ENCODE measurements at places on chromosomes 1 and 21. TPM values are rescaled to one million over a fixed set of nuclear protein-coding genes. Genes with fewer than 3 reads are reported as not detected.

- H3K27ac ChIP-seq, result no peak overlapping the region
- no peaks in the 10 kb centered on the region for H3K36me3 ChIP-seq
- H3K27me3 ChIP-seq, result peaks cover 24% of the 10 kb centered on the region
- H3K4me1 ChIP-seq, result peaks cover 7% of the 10 kb centered on the region
- H3K4me3 ChIP-seq, result no peak overlapping the region
- DNase-seq, result no peak
Measured at GRCh38 chr21:44344541-44345183, 5.5 kb upstream of the CFAP410 start.

- no peak overlapping the region for H3K4me3 ChIP-seq
- H3K4me1 ChIP-seq, result no peaks in the 10 kb centered on the region
- no peaks in the 10 kb centered on the region for H3K36me3 ChIP-seq
Measured at GRCh38 chr1:233627376-233627775, 13.5 kb downstream of the KCNK1 start.

- no peak overlapping the region for H3K27ac ChIP-seq
- no peaks in the 10 kb centered on the region for H3K27me3 ChIP-seq
- H3K4me1 ChIP-seq, result no peaks in the 10 kb centered on the region
- no peak for DNase-seq
Measured at GRCh38 chr1:11245248-11245647, 17.1 kb downstream of the MTOR start.

- H3K4me3 ChIP-seq, result no peak overlapping the region
- H3K27me3 ChIP-seq, result no peaks in the 10 kb centered on the region
- DNase-seq, result peak; percentile 70
- no peaks in the 10 kb centered on the region for H3K36me3 ChIP-seq
Measured at GRCh38 chr1:53139951-53140361, 2.5 kb downstream of the SLC1A7 start.

The KRTAP12-2 gene
- not detected for polyA plus RNA-seq

The F13B gene
- not detected for polyA plus RNA-seq
